ENCODE measurements at places on chromosomes 6 and 20.

- H3K27me3 ChIP-seq, result no peaks in the 10 kb centered on the region
- H3K4me1 ChIP-seq, result peaks cover 22% of the 10 kb centered on the region
- no peak overlapping the region for H3K27ac ChIP-seq
- DNase-seq, result no peak
- H3K4me3 ChIP-seq, result no peak overlapping the region
Observed at GRCh38 chr6:73028124-73028766, 197.1 kb downstream of the KHDC1L start.

GRCh38 chr6:96330884-96331283 lies 190.7 kb upstream of the UFL1 start:
- no peak overlapping the region for H3K4me3 ChIP-seq
- H3K36me3 ChIP-seq, result no peaks in the 10 kb centered on the region
- H3K27ac ChIP-seq, result no peak overlapping the region

- H3K27ac ChIP-seq, result no peak overlapping the region
- H3K4me1 ChIP-seq, result no peaks in the 10 kb centered on the region
- 0 out of 2 replicates have a peak, but pooled peaks cover 4% of the 10 kb centered on the region for H3K36me3 ChIP-seq
- no peaks in the 10 kb centered on the region for H3K27me3 ChIP-seq
- no peak for DNase-seq
Observed at GRCh38 chr6:43040542-43041257, 13.0 kb downstream of the CUL7 start.

DNA sequence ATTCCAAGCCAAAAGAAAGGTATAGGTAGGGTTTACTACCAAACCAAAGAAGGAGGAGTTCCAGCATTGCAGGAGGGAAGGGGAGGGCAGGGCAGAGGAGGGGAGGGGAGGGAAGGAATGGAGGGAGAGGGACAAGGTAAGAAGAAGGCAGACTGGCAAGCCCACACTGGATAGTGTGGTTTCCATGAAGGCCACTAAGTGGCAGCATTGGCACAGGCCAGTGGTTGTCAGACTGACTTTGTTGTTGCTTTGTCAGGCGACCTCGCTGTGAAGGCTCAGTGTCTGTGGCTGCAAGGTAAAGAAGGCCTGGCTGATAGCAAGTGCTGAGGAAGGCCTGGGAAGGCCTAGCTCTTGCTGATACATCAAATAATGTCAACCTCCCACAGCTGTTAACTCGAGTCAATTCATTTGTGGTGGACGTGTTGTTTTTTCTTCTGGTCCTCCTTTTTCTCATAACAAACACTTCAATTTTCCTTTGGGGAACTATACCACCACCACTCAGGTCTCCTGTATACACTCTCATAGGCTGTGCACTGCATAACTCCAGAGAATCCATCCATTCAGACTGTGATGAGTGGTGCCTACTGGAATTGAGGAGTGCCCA lies 7.7 kb upstream of the ZNF334 start:
- H3K4me3 ChIP-seq, result no peak overlapping the region
- no peaks in the 10 kb centered on the region for H3K36me3 ChIP-seq
- H3K4me1 ChIP-seq, result peaks cover 12% of the 10 kb centered on the region
- H3K27me3 ChIP-seq, result no peaks in the 10 kb centered on the region
- H3K27ac ChIP-seq, result no peak overlapping the region

DNA sequence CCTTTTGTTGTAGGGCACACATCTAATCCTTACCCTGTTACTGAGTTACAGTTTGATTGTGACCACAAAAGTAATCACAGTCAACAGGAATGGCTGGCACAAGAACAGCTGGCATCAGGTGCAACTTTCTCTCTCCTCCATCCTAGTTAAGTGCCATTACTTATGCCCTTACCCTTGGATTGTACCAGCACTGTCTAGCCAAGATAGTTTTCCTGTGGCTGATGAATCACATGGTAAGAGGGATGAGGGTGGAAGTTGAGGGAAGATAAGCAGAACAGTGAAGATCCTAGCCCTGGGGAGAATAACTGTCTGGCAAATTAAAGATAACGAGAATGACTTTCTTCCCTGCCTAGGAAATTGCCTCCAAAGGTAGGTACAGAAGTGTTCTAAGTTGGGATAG lies 42.0 kb downstream of the RNF217 start:
- no peaks in the 10 kb centered on the region for H3K27me3 ChIP-seq
- no peak overlapping the region for H3K27ac ChIP-seq
- no peak for DNase-seq
- H3K4me3 ChIP-seq, result no peak overlapping the region

GRCh38 chr20:57869291-57869950 lies 159.6 kb upstream of the PMEPA1 start:
- no peaks in the 10 kb centered on the region for H3K36me3 ChIP-seq
- no peak for DNase-seq
- no peaks in the 10 kb centered on the region for H3K4me1 ChIP-seq
- H3K4me3 ChIP-seq, result no peak overlapping the region
- no peak overlapping the region for H3K27ac ChIP-seq

DNA sequence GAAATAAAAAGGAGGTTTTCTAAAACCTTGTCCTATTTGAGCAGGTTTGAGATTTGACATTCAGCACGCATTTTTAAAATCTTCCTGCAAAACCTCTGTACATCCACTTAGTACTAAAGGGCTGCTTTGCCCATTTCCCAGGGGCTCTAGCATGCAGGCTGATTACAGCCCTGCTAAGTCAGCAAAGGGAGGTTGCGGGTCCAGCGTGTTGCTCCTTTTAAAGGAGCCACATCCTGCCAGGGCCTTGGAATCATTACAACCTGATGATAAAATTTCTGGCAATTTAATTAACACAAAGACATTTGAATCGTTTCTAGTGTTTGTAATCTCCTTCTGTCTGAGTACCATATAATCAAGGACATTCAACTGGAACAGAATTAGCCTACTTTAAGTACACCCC lies 455.1 kb upstream of the CITED2 start:
- H3K27ac ChIP-seq, result no peak overlapping the region
- no peak overlapping the region for H3K4me3 ChIP-seq
- no peak for DNase-seq
- no peaks in the 10 kb centered on the region for H3K27me3 ChIP-seq
- H3K4me1 ChIP-seq, result no peaks in the 10 kb centered on the region

- H3K4me1 ChIP-seq, result peaks cover 9% of the 10 kb centered on the region
- H3K36me3 ChIP-seq, result no peaks in the 10 kb centered on the region
- no peak overlapping the region for H3K27ac ChIP-seq
- peak; percentile 65 for DNase-seq
- H3K4me3 ChIP-seq, result no peak overlapping the region
Observed at GRCh38 chr20:34579979-34580940, 21.7 kb downstream of the MAP1LC3A start.

DNA sequence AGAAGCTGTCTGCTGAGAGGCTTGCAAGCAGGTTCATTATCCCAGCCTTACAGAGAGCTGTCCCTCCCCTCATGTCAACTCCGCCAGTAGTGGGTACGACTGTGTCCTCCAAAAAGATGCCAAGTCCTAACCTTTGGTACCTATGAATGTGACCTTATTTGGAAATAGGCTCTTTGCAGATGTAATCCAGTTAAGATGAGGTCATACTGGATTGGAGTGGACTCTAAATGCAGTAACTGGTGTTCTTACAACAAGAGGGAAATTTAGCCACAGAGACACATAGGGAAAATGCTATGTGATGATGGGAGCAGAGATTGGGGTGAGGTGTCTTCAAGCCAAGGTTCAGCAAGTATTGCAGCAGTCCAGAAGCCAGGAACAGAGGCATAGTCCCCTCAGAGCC lies 90.8 kb upstream of the FOXP4 start:
- H3K4me3 ChIP-seq, result no peak overlapping the region
- H3K36me3 ChIP-seq, result no peaks in the 10 kb centered on the region
- H3K27ac ChIP-seq, result no peak overlapping the region
- H3K4me1 ChIP-seq, result no peaks in the 10 kb centered on the region
- DNase-seq, result no peak
- no peaks in the 10 kb centered on the region for H3K27me3 ChIP-seq

All from Karpas-422 (cell line).